ENCODE measurements at places on chromosomes 13 and 19. TPM values are rescaled to one million over a fixed set of nuclear protein-coding genes. Genes with fewer than 3 reads are reported as not detected.

Gene JOSD2
- total RNA-seq, result 16.7 TPM

Gene ZNF723
- not detected for total RNA-seq

Gene SOX21
- total RNA-seq, result not detected

Gene SIGLEC12
- not detected for total RNA-seq

Gene SHC2
- total RNA-seq, result 1.8 TPM

Gene ZNF614
- 6.5 TPM for total RNA-seq

Gene SERTAD1
- 21.0 TPM for total RNA-seq

Gene DENND1C
- not detected for total RNA-seq

Gene PINLYP
- 2.8 TPM for total RNA-seq

Gene FUT1
- total RNA-seq, result 6.9 TPM

Gene SMIM44
- total RNA-seq, result not detected

Gene CYP2A7
- total RNA-seq, result not detected

Gene CLEC11A
- 2.3 TPM for total RNA-seq

Gene IFNL1
- not detected for total RNA-seq

Gene ZNF561
- total RNA-seq, result 20.2 TPM

Gene PRR22
- 0.13 TPM for total RNA-seq

Gene CBY2
- total RNA-seq, result not detected

Gene AMER2
- not detected for total RNA-seq

Gene GPC6
- total RNA-seq, result 0.16 TPM

Gene DKKL1
- 0.31 TPM for total RNA-seq

Gene ZFP82
- total RNA-seq, result 6.7 TPM
